ENCODE measurements at places on chromosomes 6 and 20.

DNA sequence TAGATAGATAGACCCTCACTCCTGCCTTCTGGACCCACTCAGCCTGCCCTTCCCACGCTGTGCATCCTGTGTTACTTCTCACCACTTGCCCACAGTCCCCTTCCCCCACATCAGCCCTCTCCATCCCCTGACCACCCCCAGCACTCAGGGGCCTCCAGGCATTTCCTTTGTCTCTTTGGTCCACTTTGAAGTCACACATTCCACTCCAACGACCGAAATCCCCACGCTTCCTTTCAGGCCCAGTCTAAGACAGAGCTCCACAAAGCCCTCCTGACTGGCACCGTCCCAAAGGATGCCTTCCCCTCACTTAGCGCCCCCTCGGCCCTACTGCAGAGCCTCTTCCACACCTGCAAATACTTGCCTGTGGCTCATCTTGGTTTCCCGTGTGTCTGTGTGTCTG is 83.8 kb downstream of the FOXF2 start:
- no peak for DNase-seq

DNA sequence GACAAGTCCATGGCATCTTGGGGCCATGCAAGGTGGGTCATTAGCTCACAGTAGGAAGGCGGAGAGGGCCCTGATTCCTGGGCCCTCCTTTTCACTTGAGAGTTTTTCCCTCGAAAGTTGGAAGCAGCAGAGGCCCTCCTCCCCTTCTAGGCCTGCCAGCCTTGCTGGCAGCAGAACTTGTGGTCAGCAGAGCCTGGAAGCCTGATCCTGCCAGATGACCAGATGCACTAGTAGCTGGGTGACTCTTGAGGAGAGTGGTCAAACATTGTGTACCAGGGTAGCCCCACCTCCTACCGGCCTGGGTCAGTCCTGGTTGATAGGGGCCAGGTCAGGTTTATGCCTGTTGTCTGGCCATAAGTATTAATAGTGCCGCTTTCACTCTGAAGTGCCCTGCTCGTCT is 3.8 kb upstream of the HMGA1 start:
- no peak for DNase-seq

GRCh38 chr6:90676516-90677300 is 89.8 kb upstream of the MAP3K7 start:
- DNase-seq = no peak

DNA sequence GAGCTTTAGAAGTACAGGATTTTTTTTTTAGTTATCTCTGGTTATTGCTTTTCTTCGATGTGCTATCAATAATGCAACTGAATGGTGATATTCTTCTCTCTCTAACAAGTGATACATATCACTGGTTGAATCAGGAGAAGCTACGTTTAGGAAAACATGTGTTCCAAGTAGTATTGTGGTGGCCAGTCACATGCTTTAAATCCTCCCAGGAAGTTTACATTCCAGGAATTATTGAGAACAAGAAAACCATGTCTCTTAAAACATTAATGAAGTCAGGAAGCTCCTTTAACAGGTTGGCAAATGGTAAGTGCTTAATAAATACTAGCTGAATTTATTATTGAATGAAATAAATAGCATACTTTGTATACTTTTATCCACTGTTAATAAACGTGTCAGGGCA is 371.1 kb downstream of the BCKDHB start:
- DNase-seq = no peak

Data from mucosa of gallbladder (tissue), 1 donor.